ELR (cell line): ENCODE measurements at places on chromosomes 7 and 10.
A peak's percentile ranks its signal among the peaks of the same experiment; 100 is the strongest.

DNA sequence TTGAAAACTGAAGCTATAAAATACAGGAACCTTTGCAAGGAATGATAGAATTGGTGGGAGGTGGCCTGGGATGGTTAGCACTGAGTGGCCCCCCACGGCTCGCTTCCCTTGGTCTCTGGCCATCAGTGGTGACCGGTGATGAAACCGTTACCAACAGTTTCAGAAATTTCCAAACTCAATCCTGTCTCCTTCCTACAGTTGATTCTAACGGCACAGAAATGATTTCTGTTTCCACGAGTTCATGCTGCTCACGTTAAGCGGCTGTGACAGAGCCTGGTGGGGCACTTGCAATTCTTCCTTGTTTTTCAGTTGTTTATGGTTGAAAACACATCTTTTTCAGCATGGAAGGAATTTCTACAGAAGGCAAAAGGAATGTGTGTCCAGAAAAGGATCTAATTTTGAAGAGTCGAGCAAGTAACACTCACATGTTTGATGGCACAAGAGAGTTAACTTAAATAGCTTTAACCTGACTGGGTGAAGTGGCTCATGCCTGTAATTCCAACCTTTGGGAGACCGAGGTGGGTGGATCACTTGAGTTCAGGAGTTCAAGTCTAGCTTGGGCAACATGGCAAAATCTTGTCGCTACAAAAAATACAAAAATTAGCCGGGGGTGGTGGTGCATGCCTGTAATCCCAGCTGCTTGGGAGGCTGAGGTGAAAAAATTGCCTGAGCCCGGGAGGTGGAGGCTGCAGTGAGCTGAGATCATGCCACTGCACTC, 100.1 kb downstream of the DNAJB6 start:
- DNase-seq, result no peak

GRCh38 chr10:31157123-31158010, 125.7 kb upstream of the ZNF438 start:
- DNase-seq, result peak; percentile 17

DNA sequence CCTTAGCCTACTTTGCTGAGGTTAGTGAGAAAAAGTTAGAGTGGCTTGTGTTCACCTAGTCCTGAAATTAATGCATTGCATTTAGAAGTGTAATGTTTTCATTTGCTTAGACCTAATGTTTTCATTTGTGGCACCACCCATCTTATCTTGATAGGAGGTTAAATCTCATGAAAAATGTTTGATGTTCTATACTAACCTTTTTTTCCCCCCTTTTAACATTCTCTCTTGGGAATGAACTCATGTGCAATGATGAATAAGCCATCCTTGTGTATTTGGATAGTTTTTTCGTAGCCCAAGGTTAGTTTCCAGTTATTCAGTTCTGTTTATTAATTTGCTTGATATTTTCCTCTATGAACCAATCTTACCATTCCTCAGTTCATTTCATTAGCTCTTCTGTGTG, 2.8 kb downstream of the FHIP2A start:
- DNase-seq, result no peak

GRCh38 chr7:132023466-132023865, 467.0 kb upstream of the PODXL start:
- DNase-seq, result no peak

DNA sequence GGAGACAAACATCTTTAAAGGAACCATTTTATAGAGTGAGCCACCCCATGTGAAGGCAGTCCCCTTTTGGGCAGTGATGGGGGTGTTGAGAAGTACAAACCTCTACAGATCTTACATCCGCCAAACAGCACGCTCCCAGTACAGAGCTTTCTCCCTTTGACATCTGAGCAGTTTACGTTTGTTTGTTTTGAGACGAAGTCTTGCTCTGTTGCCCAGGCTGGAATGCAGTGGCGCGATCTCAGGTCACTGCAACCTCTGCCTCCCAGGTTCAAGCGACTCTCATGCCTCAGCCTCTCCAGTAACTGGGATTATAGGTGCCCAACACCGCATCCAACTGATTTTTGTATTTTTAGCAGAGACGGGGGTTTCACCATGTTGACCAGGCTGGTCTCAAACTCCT, 128.9 kb downstream of the CCDC3 start:
- DNase-seq, result no peak

DNA sequence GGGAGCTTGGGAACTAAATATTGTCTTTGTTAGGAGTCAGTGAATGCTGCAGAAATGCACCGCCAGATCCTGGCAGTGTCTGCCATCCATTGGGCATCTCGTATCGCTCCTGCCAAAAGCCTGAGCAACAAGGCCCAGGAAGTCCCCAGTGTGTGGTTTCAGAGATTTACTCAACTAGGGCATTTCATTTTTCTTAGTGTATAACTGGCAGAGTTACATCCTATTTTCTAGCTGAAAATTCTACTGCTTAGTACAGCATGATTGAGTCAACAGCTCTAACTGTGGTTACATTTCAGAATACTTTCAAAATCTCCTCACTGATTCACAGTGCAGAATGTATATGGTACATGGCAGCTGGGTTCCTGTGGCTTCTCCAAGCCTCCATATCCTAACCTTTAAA, 95.8 kb upstream of the CREB5 start:
- DNase-seq, result peak; percentile 40

DNA sequence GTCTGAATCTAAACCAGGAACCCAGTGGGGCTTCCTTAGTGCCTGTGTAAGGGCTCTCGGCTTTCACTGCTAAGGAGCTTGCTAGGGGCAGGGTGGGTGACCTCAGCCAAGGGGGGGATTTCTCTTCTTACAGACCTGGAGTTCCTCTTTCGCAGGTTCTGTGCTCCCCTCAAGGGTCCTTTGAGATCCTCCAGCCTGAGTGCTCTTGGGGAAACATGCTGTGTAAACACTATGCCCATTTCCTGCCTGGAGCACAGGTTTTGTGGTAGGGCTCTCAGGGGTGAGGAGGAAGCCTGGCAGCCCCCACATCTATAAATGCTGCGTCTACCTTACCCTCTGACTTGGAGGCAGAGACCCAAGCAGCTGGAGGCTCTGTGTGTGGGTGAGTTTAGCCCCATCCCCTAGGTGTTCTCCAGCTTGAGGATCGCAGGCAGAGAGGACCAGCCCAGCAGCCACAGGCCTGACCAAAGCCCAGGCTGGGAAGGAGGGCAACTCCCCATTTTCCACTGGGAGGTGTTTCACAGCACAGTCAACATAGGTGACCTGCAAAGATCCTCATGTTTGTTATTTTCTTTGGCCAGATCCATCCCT, at the start of gene SFTPA1:
Gene SFTPA1 (plus strand): TSS at position 339 of the 591 bp plus-strand sequence. CDS start 887 bp downstream, outside the sequence.
- no peak for DNase-seq

DNA sequence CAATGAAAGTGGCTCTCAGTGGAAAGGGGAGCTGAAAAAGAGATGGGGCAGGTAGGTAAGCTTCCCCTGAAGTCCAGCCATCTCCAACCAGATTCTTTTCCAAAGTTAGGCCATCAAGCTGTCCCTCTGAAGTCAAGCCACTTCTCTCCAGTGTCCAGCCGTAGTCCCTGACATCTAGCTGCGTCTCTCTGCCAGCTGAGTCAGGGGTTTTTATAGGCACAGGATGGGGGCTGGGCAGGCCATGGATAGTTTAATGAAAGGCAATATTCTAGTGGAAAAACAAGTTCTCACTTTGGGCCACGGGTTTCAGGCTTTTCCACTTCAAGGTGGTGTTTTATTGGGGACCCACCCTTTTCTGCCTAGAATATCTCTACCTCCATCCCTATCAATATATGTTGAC, 36.8 kb downstream of the AVL9 start:
- no peak for DNase-seq

- no peak for DNase-seq
Measured at GRCh38 chr10:75292794-75293445, 57.2 kb upstream of the COMTD1 start.

DNA sequence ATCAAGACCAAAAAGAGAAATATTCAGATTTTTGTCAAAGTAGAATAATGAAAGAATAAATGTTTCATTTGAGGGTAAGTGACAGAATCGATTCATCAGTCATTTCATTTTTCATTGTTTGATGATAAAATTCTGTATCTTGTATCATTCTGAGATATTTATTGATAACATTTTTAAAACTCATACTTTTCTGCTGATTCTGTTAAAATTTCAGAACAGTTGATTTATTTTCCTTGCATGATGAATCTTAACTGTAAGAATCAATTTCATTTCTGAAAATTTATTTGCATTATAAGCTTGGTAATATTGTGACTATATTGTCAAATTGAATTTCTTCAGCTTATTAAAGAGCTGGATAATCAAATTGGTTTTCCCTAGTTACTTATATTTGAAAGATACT, 13.9 kb downstream of the PHYHIPL start:
- no peak for DNase-seq

DNA sequence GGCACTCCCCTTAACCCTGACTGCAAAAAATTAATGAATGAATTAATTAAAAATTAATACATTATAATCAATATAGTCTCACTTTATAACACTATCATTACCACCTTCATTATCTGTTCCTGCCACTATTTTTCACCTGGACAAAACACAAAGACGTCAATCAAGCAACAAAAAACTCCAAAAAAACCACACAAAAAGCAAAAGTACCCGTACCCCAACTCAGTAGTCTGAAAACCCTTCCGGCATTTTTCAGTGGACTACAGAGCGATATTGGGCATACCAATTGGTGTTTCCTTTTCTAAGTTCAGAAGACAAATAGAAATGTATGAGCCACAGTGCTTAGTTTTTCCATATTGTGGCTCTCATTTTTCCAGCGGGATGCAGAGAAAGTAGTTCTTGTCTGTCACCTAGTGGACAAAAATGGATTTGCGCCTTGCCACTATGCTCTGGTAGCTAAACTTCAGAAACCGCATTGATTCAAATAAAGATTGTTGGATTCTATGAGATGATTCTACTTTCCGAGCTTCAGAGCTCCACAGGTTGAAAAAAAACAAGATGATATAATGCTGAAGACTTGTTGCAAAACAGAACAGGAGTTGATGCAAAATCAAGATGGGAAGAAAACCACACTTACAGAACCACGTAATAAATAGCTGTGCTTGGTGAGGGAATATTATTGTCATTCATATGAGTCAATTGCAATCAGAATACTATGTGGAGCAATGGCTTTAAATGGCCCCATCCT, 50.6 kb upstream of the ITGB1 start:
- peak; percentile 92 for DNase-seq

DNA sequence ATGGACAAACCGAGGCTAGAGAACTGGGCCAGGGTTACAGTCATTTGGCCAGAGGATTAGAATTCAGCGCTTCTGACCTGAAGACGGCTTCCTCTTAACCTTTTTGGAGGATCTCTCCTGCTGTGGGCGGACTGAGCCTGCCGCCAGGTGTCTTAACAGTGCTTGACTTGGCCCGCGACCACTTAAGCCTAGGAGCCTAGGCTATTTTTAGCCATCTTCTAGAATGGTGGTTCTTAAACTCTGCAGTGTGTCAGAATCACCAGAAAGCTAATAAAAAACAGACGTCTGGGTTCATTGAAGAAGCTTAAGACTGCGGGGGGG, 722 bp downstream of the MDH2 start:
- DNase-seq, result no peak

GRCh38 chr10:44853148-44853734, 57.9 kb upstream of the TMEM72 start:
- peak; percentile 59 for DNase-seq

- no peak for DNase-seq
Measured at GRCh38 chr10:94133239-94133638, 139.5 kb downstream of the PLCE1 start.

GRCh38 chr10:44380829-44381600, 3.9 kb downstream of the CXCL12 start:
- DNase-seq, result no peak

DNA sequence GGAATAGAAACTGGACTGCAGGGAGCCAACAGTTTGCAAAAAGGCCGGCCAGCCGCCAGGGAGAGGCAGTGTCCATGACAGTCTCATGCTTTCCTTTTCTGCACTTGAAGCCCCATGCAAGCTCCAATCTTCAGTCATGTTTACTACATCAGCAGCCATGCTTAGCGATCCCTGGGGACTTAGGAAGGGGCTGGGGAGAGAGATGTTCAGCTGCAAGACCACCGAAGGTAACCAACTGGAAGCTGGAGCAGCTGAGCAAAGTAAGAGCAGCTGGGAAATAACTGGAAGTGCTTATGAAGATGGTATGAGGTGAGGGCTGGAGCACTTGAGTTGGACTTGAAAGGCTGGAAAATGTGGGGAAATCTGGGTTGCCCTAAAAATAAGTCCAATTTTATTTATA, 37.0 kb downstream of the PRR15 start:
- DNase-seq, result no peak

GRCh38 chr7:51175992-51176388, 140.6 kb downstream of the COBL start:
- DNase-seq, result no peak

DNA sequence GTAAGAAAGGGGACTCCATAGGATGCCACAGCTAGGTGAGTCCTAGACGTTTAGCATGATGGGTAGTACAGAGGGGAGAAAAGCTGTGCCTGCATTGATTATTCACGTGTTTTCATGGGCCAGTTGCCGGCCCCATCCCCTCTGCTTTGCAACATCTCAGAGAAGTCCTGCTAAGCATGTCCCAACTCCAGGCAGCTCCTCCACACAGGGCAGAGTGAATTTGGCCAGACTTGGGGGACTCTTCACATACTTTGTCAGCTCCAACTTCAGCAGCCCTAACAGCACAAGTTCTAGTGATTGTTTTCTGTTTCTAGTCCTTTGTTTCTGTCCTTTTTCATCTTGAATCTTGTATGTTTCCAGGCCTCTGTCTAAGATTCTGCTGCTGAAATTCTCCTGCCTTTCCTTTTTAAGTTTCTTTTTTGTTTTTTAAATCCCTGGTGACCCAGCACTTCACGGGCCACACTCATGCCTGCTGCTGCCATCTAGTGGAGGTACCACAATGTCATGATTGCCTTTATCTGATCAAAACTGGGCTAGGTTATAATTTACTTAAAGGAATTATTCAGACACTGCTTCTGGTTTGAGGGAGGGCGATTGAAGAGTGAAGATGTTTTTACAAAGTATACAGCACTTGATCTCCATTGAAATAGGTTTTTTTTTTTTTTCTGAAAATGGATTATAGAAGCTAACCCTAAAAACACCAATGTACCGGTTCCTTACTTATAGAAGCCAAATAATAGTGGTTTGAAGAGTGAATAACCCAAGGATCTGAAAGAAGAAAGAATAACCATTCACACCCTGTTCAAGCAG, 276.9 kb downstream of the CSTF2T start:
- DNase-seq, result peak; percentile 53

DNA sequence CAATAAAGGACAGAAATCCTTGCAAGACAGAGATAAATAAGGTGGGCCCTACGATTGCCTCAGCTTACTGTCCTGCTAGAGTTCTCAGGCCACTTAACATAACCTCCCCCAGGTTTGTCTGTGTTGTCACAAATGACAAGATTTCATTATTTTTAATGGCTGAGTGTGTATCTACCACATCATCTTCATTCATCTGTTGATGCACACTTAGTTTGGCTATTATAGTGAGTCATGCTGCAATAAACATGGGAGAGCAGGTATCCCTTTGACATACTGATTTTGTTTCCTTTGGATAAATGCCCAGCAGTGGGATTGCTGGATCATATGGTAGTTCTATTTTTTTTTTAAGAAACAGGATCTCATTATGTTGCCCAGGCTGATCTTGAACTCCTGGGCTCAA, 60.6 kb downstream of the PRTFDC1 start:
- peak; percentile 84 for DNase-seq

- no peak for DNase-seq
Measured at GRCh38 chr7:28531291-28531690, 119.0 kb downstream of the CREB5 start.

GRCh38 chr7:15174485-15174884, 271.9 kb upstream of the DGKB start:
- no peak for DNase-seq
